ENCODE measurements at places on chromosomes 12 and 14.

- DNase-seq = no peak
- H3K4me3 ChIP-seq = no peak overlapping the region
- peaks cover 11% of the 10 kb centered on the region for H3K36me3 ChIP-seq
- no peak overlapping the region for H3K27ac ChIP-seq
- H3K4me1 ChIP-seq = peaks cover 32% of the 10 kb centered on the region
Observed at GRCh38 chr12:50638482-50638880, 125.4 kb upstream of the ATF1 start.

GRCh38 chr14:100408350-100409002 lies 85.3 kb downstream of the SLC25A47 start:
- no peaks in the 10 kb centered on the region for H3K27me3 ChIP-seq
- peaks cover 33% of the 10 kb centered on the region for H3K4me1 ChIP-seq
- no peaks in the 10 kb centered on the region for H3K36me3 ChIP-seq
- no peak overlapping the region for H3K4me3 ChIP-seq
- no peak for DNase-seq

DNA sequence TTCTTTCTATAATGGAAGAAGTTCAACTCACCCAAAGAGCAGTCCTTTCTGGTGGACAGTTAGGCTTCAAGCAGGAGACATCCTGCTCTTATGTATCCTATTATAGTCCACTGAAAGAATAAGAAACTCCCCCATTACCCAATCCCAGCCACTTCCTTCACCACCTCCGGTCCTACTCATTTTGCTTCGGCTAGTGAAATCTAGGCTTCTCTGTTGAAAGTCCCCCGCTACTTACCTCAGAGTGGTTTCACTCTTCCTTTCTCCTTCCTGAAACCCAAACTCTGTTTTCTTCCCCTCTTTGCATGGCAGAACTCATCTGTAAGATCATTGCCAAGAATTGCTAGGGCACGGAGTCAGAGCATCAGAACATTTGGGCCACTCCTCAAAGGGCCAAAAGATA lies at the start of gene GPR84:
GPR84 (minus strand) TSS at position 74 of the 400 bp plus-strand sequence. CDS start 635 bp downstream, outside the sequence.
- peak within 1 kb of the TSS; percentile 27 for H3K27ac ChIP-seq
- DNase-seq = peak; percentile 58
- H3K27me3 ChIP-seq = peaks cover 16% of the 10 kb centered on the region
- H3K36me3 ChIP-seq = no peaks in the 10 kb centered on the region
- peak within 1 kb of the TSS; percentile 11 for H3K4me3 ChIP-seq
- peaks cover 51% of the 10 kb centered on the region for H3K4me1 ChIP-seq

DNA sequence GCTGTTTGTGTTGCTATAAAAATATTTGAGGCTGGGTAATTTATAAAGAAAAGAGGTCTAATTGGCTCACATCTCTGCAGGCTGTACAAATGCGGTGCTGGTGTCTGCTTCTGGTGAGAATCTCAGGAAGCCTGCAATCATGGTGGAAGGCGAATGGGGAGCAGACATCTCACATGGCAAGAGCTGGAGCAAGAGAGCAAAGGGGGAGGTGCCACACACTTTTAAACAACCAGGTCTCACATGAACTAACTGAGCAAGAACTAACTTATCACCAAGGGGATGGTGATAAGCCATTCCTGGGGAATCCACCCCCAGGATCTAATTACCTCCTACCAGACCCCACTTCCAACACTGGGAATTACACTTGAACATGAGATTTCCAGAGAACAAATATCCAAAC lies 300.7 kb upstream of the MDGA2 start:
- H3K4me3 ChIP-seq = no peak overlapping the region
- H3K4me1 ChIP-seq = no peaks in the 10 kb centered on the region
- no peak overlapping the region for H3K27ac ChIP-seq
- no peak for DNase-seq
- no peaks in the 10 kb centered on the region for H3K36me3 ChIP-seq
- no peaks in the 10 kb centered on the region for H3K27me3 ChIP-seq

DNA sequence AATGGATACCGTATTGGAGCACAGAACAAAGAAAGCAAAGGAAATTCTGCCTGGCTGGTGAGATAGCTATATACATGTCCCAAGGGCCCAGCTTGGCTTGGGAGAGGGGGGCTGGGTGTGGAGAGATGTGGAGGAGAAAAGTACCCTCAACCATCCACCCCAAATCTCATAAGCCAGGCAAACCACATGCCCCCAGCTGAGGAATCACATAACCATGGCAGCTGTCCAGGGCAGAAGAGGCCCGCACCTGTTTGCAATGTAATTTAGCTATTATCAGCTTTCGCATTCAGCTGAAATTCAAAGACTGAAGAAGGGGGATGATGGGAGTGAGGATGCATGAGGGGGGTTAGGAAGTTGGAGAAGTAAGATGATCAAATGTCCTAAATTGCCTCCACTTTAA lies 196.1 kb downstream of the TBX5 start:
- H3K36me3 ChIP-seq = no peaks in the 10 kb centered on the region
- no peak overlapping the region for H3K27ac ChIP-seq
- H3K4me3 ChIP-seq = no peak overlapping the region
- DNase-seq = no peak

- no peaks in the 10 kb centered on the region for H3K36me3 ChIP-seq
- DNase-seq = no peak
- no peaks in the 10 kb centered on the region for H3K4me1 ChIP-seq
- no peak overlapping the region for H3K4me3 ChIP-seq
Observed at GRCh38 chr12:93230326-93230720, 147.4 kb upstream of the NUDT4 start.

DNA sequence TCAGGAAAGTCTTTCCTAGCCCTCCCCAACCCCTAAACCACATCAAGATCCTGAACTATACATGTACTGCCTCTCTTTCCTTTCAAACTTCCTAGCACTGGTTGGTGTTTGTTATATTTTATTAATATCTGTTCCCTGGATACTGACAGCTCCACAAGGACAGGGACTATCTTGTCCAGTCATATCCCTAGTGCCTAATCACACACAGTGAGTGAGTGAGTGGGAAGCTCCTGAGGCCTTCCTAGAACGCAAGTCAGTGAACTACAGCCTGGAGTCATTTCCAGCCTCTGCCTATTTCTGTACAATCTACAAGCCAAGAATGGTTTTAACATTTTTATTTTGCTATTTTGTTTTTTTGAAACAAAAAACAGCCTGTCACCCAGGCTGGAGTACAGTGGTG lies 7.5 kb upstream of the ACTR6 start:
- H3K27me3 ChIP-seq = no peaks in the 10 kb centered on the region
- peaks cover 22% of the 10 kb centered on the region for H3K4me1 ChIP-seq
- H3K4me3 ChIP-seq = no peak overlapping the region
- no peak for DNase-seq

DNA sequence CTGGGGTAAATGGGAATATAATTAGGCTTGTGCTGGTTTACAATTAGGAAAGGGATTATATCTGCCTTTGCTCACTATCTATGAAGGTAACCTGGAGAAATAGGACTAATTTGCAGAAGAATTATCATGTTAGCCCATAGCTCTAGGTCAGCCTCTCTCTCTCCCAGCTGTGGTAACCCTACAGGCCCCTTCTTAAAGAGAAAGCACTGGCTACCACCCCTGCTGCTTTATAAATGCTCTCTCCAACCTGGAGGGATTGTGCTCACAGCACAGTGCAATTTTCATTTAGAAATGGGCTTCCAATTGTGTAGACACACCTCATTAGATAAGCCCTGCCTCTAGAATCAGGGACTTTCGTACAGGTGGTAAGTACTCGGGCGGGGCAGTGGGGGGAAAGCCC lies 22.7 kb upstream of the MGST1 start:
- H3K27ac ChIP-seq = no peak overlapping the region
- DNase-seq = no peak
- no peak overlapping the region for H3K4me3 ChIP-seq
- H3K27me3 ChIP-seq = no peaks in the 10 kb centered on the region
- no peaks in the 10 kb centered on the region for H3K4me1 ChIP-seq
- no peaks in the 10 kb centered on the region for H3K36me3 ChIP-seq

DNA sequence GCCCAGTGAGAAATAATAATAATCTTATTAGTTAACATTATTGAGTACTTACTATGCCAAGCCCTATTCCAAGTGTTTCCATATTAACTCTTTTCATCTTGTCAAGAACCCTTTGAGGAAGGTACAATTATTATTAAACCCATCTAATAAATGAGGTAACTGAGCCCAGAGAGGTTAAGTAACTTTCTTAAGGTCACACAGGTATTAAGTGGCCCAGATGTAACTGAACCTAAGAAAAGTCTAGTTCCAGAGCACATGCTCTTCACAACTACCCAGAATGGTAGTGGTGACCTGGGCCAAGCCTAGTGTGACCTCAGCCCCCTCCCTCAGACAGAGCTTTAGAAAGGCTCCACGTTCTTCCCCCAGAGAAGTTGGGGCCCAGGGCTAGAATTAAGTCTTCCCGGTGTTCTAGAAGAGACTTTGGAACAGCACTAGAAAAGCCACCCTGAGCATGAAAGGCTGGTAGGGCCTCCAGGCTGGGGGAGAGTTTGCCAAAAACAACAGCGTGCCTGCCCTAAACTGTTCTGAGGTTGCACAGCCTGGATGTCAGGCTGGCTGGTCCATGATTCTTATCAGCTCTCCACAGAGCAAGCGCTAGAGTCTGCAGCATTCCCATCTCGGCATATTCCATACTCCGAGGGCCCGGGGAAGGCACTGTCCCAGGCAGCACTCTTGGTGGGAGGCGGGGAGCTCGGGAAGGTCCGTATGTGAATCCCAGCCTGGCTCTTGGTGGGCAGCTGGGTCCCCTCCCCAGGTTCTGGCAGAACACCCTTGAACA lies 41.3 kb upstream of the CTDSP2 start:
- no peak overlapping the region for H3K27ac ChIP-seq
- no peak for DNase-seq
- peaks cover 15% of the 10 kb centered on the region for H3K4me1 ChIP-seq
- H3K4me3 ChIP-seq = no peak overlapping the region
- H3K36me3 ChIP-seq = peaks cover 3% of the 10 kb centered on the region

DNA sequence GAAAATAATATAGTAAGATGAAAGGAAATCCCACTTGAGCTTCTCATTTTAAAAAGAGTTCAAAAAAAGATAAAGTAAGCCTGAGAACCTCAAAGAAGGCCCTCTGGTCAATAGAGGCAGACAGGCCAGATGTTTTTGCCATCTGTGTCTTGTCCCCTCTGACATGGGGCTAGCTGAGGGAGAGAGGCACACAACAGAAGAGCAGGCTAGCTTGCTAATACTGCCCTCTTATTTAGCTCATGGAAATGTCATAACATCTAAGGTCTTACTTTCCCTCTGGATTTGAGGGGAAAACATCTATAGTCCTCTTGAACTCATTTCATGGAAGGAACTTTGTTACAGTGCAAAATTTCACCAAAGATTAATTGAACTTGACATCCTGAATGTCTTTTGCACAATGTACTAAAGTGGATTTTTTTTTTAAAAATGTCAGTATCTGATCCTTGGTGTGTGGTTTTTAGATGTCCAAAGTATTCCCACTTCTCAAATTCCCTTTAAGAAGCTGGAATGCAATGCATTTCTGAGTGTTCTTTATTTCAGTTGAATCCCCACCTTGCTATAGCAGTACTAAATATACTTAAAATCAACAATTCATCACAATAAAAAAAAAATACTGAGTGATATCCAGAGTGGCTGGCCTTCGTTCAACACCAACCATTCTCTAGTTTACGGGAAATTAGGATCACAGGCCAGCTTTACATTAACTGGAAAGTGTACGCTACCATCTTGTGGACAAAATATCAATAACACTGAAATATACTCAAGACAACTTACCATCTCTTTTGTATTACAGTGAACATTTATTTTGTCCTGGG lies 176.7 kb downstream of the PAH start:
- DNase-seq = no peak
- H3K36me3 ChIP-seq = no peaks in the 10 kb centered on the region
- H3K27ac ChIP-seq = no peak overlapping the region
- H3K4me1 ChIP-seq = no peaks in the 10 kb centered on the region
- H3K27me3 ChIP-seq = no peaks in the 10 kb centered on the region
- no peak overlapping the region for H3K4me3 ChIP-seq

DNA sequence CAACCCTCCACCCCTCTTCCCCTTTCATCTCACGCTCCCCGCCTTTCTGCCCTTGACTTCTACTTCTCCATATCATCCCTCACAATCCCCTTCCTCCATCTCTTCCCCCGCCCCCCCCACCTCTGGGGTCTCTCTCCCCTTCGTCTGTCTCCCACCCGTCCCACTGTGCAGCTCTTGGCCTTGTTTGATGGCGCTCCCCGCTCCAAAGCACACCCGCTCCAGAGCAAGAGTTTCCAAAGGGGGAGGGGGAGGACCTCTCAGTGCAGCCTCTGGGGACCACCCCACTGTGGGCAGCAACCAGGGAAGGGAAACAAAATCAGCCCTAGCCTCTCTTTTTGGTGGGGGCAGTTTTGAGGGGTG lies 774 bp downstream of the CHGA start:
- H3K4me3 ChIP-seq = no peak overlapping the region
- H3K27me3 ChIP-seq = peaks cover 20% of the 10 kb centered on the region
- no peaks in the 10 kb centered on the region for H3K36me3 ChIP-seq
- peaks cover 3% of the 10 kb centered on the region for H3K4me1 ChIP-seq

DNA sequence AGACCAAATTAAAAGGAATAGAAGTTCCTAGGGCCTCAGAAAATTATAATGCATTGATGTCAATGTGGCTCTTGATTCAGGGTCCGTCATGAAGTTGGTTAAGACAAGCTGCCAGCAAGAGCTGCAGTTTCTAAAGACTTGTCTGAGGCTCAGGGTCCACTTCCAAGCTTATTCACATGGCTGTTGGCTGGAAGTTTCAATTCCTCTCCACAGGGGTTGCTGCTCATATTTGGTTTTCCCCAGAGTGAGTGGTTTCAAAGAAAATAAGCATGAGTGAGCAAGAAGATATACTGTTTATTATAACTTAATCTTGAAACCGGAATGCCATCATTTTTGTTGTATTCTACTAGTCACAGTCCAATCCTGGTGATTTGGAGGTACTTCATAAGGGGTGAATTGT lies 1247.4 kb downstream of the LRFN5 start:
- DNase-seq = no peak
- H3K4me1 ChIP-seq = no peaks in the 10 kb centered on the region
- no peaks in the 10 kb centered on the region for H3K36me3 ChIP-seq
- H3K4me3 ChIP-seq = no peak overlapping the region
- no peak overlapping the region for H3K27ac ChIP-seq

DNA sequence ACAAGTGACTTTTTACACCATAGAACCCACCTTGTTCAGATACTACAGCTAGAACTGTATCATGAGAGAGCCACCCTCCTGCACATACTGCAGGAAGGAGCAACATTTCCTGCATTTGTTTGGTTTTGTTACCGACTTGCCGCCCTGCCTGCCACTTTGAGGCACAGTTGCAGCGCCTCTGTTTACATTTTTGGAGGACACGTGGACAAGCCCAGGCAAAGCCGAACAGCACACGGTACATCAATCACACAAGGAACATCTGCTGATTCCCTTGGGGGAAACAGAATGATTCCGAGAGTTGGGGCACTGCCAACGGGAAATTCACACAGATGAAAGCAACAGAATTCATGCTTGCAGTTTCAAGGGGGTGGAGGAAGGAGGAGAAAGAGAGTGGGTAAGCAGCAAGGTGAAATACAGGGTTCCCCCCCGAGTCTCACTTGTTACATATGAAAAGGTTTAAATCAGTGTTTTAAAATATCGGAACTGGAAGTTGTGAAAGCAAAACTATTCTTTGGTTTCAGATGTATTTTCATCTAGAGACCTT lies 110.7 kb downstream of the BTG1 start:
- peak overlapping the region; percentile 95 for H3K27ac ChIP-seq
- peaks cover 60% of the 10 kb centered on the region for H3K4me1 ChIP-seq
- DNase-seq = peak; percentile 54
- no peaks in the 10 kb centered on the region for H3K27me3 ChIP-seq
- H3K4me3 ChIP-seq = peak overlapping the region; percentile 88
- peaks cover 16% of the 10 kb centered on the region for H3K36me3 ChIP-seq

GRCh38 chr12:30019366-30020140 lies 235.8 kb upstream of the TMTC1 start:
- DNase-seq = no peak
- no peaks in the 10 kb centered on the region for H3K36me3 ChIP-seq
- no peak overlapping the region for H3K27ac ChIP-seq
- H3K27me3 ChIP-seq = no peaks in the 10 kb centered on the region
- no peaks in the 10 kb centered on the region for H3K4me1 ChIP-seq
- no peak overlapping the region for H3K4me3 ChIP-seq
